H54 (cell line): ENCODE measurements at places on chromosomes 5 and 9.

DNA sequence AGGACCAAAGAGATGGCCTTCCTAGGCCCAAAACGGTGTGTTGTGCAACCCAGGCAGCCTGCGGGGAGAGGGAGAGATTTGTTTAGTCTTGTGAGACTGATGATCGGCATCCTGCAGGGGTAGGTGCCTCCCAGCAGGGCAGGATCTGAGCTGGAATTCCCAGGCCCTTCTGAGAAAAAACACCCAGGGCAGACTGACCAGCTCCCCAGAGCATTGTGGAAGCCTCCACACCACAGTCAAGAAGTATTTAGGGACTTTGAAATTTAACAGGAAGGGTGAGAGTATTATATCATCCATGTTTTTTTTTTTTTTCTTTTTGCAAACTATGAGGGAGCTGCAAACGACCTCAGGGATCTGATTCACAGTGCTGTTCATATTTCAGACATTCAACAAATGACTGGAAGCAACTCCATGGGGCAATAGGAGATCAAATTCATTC, 104.5 kb upstream of the LHFPL2 start:
- DNase-seq, result peak; percentile 27

DNA sequence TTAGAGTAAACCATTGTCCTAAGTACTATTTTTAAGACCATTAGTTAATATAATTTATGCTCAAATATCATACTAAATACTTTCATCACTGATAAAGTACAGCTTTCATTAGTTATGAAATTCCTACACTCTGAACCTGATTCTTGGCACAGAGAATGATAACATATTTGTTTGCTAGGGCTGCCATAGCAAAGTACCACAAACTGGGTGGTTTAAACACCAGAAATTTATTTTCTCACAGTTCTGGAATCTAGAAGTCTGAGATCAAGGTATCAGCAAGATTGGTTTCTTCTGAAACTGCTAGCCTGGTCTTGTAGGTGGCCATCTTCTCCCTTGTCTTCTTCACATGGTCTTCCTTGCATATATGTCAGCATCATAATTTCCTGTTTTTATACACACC, 608.4 kb downstream of the TLE1 start:
- no peak for DNase-seq

GRCh38 chr5:27412384-27412783, 374.0 kb upstream of the CDH9 start:
- DNase-seq, result no peak

GRCh38 chr9:100269656-100270055, 83.1 kb downstream of the TEX10 start:
- DNase-seq, result no peak

DNA sequence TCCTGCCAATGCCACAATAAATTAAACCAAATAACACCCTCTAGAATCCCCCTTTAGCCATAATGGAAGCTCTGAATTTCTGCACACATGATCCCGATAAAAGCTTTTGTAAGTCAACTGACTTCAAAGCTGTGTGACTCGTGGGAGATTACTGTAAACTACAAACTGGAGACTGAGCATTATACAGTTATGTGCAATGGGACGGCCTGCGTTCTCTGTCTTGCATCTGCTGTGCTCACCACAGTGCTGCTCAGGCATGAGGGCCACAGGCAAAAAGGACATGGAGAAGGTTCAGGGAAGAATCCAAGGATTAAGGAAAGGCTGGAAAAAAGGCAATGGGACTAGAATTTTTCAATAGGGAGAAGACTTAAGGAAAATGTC, 184.2 kb downstream of the FANCC start:
- DNase-seq, result no peak

GRCh38 chr9:113695440-113695851, 180.7 kb upstream of the ZNF618 start:
- no peak for DNase-seq

DNA sequence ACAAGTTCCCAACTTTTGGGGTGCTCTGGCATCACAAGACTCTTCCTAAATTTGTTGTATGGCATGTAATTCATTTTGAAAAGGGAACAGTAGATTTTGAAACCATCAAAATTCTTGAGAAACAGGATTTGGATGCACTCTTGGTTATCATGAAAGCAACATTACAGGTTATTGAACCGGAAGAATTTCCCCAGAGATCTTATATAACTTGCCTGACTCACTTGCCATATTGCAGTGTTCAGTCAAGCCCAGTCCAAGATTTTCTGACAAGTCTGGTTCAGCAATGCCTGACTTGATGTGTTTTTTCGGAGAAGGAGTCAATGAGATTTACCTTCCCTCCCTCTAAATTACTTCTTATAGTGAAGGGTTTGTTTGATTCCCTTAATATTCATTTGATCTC, 32.0 kb downstream of the SMIM15 start:
- no peak for DNase-seq

DNA sequence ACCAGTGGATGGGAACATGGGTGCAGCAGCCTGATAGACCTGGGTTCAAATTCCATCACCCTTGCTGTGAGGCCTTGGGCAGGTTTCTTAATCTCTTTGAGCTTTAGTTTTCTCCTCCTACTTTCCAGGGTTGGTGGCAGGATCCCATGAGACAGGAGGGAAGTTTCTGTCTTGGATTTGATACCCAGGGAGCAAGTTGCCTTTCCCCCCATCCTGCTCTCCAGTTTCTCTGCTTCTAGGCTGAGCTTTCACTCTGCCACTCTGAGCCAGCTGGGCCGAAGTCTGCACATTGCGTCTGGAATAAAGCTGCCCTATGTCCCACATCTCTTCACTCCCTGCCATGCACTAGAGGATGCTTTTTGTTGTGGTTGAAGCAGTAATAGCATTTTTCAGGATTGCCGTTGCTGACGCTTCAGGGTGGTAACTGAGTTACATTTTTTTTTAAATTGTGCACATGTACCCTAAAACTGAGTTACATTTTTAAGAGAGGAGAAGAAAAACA, 40.5 kb upstream of the ANGPTL2 start:
- DNase-seq, result no peak

GRCh38 chr5:175773534-175774070, 97.8 kb upstream of the CPLX2 start:
- DNase-seq, result no peak

DNA sequence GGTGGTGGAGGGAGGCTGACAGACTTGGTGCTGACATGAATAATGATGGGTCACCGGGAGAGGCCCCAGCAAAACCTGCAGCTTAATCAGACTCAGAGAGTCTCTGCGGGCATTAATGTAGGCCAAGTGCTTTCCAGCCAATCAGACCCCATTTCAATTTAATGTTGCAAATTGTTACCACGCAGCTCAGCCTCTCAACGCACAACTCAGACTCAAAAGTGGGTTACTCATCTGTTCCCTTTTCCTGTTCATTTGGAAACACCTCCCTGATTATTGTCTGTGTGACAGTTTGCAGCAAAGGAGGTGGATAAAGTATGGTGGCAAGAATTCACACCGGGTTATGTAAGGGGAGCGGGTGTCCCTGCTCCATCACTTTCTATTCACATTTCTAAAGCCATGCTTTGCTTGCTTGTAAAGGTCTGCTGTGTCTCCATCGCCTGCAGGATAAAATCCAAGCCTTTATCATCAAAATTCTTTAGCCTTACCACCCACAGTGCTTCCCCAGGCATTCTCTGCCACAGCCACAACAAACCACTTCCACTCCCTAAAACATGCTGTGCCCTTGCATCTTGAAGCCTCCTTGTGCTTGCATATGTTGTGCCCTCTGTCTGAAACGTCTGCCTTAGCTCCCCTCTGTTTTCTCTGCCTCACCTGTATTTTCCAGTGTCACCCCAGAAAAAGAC, 156.5 kb downstream of the ASTN2 start:
- DNase-seq, result no peak

- no peak for DNase-seq
Measured at GRCh38 chr5:25862276-25862675, 1176.1 kb downstream of the CDH9 start.

GRCh38 chr9:30075022-30075421, 2309.4 kb upstream of the ACO1 start:
- DNase-seq, result no peak

DNA sequence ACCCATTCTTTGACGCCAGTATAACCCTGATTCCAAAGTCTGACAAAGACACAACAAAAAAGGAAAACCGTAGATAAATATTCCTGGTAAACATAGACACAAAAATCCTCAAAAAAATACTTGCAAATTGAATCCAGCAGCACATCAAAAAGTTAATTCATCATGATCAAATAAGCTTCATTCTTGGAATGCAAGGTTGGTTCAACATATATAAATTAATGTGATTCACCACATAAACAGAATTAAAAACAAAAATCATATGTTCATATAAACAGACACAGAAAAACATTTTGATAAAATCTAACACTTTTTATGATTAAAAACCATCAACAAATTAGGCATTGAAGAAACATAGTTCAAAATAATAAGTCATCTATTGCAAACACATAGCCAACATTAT, 324.2 kb upstream of the TRPC7 start:
- no peak for DNase-seq

GRCh38 chr9:126217250-126217653, 109.4 kb upstream of the MVB12B start:
- DNase-seq, result no peak

GRCh38 chr5:108381350-108381953, 446 bp downstream of the FBXL17 start:
- peak; percentile 17 for DNase-seq

DNA sequence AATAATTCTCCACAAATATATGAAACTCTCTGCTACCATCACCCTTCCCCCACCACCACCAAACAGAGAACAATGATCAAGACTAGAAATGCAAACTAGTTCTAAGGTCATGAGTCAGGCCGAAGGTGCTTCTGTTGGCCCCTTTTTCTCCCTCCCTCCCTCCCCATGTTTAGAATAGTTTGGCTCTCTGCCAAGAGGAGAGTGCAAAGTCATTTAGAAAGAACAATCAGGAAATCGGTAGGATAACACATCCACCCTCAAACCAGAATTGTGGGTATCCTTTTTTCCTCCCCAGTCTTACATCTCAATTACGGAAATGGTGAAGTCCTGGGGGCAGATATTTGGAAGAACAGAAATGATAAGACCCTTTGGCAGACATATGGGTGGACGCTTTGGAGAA, 170.1 kb downstream of the SLF1 start:
- no peak for DNase-seq

DNA sequence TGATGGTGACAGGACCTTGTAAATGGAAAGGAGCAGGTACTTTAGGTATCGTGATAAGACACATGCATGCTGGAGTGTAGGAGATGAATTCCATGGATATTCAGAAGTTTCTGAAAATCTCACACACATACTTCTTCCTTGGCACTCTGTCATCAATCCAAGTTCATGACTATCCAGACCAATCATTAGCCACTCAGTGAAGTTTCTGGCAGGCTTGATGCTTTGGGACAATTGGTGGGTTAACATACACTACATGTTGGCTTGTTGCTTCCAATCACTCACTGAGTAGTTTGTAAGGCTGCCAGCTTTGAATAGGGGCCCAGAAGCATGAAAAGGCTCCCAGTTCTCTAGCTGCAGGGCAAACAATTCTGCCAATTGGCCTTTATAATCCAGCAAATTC, 147.6 kb downstream of the CEMIP2 start:
- DNase-seq, result no peak

DNA sequence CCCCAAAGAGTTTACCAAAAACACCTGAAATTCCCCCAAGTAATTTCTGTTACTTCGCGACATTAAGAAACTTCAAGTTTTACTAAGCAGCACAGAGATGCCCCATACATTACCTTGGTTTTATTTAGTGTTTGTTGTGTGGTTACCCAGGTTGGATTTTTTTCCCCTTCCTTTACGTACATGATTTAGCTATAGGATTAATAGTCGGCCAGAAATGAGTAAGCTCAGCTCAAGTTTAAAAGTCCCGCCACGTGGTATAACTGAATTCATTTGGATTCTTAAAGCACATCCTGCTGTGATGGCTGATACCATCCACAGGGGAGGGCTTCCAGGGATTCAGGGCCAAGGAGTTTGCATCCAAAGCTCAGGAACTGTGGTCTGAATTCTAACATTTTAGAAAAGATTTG, 75.9 kb downstream of the DAP start:
- DNase-seq, result no peak

DNA sequence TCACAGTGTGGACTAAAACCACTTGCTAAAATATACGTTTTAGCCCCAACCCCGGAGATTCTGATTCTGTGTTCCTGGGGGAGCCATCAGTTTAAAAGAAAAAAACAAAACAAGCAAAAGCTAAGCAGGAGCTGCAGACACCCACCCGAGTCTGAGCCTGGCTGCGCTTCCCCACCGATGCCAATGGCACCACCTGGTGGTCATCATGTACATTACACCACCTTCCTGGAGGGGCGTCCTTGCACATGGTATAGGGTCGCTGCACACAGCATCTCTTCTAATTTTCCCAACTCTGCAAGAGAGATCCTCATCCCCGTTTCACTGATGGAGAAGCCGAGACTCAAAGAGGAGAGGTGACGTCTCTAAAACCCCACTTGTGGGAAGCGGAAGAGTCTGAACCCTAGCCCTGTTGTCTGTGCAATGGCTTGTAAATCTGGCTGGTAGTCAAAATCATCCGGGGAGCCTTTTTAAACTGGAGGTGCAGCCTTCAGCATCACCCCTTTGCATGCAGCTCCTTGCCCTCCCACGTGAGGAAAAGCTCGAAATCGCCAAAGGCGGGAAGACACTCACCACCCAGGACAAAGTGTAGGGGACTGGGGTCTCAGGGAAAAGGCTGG, 23.1 kb upstream of the CNOT6 start:
- DNase-seq, result peak; percentile 66

DNA sequence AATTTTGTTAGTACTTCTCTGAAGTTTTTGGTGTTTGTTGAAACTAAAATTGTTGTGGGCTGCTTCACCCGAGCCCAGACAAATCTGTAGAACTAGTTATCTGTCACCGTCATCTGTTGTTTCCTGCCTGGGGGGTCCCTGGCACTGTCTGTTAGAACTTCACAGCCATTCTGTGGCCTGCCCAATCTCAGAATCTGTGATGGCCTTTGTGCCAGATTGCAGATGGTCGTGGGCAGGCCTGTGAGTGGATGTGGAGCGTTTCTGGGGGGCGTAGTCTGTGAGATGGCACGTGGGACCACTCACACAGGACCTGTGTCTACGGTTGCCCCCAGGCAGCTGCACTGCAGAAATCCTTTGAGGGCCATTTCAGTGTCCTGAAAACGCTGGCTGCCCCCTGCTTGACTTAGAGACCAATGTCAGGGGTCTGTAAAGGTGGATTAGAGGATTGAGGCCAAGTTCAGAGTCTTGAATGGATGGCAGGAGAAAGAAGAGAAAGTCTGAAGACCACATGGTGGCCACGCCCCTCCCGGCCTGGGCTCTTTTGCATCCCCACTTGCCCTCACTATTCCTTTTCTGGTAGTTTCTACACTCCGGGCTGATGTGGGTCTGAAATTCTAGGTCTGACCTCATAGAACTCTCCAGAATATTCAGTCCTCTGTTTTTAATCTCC, 38.3 kb downstream of the TRIO start:
- DNase-seq, result no peak

DNA sequence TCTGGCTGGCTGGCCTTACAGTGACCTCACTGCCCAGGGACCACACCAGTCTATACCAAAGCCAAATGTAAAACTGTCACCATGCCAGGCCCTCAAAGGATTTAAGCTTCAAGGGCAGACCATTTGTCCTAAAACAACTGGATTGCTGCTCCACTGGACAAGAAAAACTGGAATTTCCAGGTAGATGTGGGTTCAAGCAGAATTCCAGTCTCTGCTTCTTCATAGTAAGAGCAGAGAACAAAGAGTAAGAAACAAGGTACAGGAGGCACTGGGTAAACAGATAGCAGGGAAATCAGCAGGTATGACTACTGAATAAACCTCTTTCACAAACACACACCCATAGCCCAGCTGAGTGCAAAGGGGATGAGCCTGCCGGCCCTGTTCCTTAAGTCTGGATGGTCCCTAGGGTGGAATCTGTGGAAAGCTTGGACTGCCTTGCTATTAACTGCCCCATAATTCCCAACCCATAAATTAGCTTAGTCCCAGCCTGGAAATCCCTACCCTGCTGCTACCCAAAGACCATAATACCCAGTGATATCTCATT, 5.5 kb downstream of the B4GALT1 start:
- DNase-seq, result no peak
